ENCODE measurements at places on chromosomes 7 and 10.

GRCh38 chr10:74418285-74418872 lies 267.4 kb downstream of the ADK start:
- DNase-seq, result no peak

GRCh38 chr10:59175538-59176240 lies 754 bp upstream of the PHYHIPL start:
- no peak for DNase-seq

DNA sequence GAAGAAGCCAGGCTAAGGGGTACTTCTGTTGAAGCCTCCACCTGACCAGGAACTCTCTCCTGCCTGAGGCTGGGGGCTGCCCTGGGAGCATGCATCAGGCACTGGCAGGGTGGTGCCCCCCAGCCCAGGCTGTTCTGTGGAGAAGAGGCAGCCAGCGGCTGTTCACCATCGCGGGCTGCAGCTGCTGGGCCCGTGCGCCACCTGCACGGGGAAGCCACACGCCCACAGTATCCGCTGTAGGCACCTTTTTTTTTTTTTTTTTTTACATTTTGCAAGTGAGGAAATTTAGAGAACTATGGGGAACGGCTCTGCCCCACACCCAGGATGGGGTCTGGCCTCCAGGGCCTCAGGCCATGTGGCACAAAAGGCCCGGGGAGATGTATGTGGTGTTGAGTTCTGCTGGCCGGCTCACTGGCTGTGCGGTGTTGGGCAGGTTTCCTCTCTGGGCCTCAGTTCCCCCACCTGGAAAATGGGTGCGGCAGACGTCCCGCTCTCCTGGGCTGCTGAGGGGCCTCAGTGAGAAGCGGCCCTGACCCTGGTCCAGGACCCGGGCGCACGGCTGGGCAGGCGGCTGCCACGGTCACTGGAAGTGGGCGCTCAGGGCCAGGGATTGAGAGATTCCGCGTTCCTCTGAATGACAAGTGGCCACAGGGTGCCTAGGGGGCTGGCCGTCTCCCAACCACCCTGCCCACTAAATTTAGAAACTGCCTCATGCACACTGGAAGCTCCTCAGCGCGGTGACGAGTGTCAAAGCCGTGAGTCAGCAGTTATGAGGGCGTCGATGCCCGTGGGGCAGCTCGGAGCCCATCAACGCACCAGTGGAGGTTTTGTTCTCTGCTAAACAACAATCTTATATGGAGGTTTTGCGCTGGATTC lies 8.8 kb upstream of the INTS1 start:
- DNase-seq, result peak; percentile 69

DNA sequence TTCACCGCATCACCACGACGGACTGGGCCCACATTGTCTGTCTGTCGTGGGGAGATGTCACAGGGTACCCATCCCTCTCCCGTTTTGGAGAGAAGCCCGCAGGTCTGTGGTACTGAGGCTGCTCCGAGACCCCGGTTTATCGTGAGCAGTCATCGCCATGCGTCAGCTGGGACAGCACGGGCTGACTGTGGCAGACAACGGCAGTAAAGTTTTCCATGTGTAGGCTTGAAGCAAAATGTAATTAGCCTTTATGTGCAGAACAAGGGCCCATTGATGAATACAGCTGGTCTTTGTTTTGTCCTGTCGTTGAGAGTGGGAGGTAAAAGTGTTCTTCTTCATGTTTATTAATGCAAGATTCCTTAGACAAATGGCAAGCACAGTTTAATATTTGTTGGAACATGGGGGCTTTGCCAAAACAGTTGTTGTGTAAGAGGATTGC lies 167.4 kb upstream of the SH2B2 start:
- DNase-seq, result no peak

GRCh38 chr7:20964281-20964918 lies 177.7 kb upstream of the SP8 start:
- DNase-seq, result no peak

- DNase-seq, result no peak
These were observed 21.1 kb downstream of the TMEM270 start for GRCh38 chr7:73882047-73882402.

DNA sequence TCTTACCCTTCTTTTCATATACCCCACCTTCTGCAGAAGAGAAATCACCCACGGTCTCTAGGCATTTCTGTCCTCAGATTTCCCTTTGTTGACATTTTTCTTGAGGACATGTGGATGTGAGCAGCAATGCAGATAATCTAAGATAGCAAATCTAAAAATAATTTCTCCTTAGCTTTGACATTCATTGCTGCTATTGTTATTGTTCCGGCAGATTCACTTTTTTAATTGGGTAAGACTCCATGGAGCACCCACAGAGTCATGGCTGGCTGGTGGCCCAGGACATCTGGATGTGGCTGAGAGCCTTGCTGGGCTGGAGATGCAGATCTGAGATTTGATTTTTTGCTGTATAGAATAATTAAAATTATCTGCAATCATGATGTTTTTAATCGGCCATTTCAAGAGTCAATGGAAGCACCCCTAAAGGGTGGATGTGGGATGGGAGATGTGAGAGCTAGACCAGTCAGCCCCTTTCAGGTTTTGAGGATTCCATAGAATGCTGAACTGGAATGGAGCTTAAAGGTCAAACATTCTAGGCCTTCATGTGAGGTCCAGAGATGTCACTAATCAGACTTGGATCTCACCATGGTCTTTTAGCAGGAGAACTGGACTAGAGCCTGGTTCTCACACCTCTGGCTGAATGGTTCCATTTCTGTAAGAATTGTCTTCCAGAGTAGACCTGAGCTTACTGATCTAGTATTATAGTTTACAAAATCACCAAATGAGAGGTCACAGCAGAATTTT lies 37.5 kb downstream of the TAS2R41 start:
- DNase-seq, result no peak

DNA sequence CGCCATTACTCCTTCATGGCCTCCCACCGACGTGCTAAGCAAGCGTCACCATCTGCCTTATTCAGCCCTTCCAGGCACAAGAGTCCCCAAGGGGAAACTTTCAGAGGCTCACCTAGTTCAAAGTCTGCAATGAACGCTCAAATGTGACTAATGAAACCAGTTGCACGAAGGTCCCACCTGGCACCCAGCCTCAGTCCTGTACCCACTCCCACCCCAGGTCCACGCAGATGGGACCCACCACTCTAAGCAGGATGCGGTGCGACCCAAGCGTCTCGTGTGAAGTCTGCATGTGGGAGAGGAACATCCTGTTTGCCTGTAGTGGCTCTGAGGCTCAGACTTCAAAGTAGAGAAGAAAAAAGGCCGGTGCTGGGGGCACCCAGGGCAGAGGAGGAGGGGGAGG lies 40.3 kb downstream of the RGS10 start:
- DNase-seq, result peak; percentile 95

- DNase-seq, result no peak
These were observed 227.8 kb downstream of the DNAJB6 start for GRCh38 chr7:157564517-157565177.

GRCh38 chr7:69937097-69937496 lies 338.8 kb downstream of the AUTS2 start:
- no peak for DNase-seq

GRCh38 chr10:97534746-97535367 lies 36.1 kb downstream of the UBTD1 start:
- peak; percentile 41 for DNase-seq

- DNase-seq, result no peak
These were observed 411.4 kb downstream of the PAXIP1 start for GRCh38 chr7:154591544-154591943.

DNA sequence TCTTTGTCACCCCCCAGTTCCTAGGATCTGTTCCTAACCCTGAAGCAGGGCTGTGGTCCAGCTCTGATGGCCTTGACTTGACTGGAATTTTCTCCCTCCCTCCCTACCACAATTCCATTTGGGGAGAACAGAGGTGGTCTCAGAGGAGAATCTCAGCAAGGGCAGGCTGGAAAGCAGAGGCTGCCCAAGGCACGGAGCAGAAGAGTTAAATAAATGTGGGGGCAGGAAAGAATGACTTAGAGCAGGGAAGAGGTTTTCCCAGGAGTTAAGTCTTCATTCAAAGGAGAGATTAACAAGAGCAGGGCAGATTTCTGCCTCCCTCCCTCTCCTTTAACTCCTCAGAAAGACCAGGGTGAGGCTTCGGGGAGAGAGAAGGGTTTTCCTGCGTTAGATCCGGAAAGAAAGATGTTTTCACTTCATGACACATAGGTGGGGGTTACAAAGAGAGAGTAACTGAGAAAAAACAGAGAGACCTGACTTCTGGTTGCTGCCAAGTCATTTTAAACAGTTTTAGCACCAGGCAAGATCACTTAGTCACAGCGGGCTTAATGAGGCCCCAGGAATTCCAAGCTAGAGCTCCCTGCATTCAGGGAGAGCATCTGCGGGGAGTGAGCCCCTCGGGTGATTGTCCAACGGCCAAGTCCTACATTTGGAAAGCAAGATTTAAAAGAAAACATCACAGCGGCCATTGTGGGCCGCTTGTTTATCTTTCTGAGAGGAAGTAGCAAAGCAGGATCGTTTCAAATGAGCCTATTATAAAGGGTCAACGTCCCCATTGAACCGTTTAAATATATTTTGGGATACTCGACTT lies 78.7 kb downstream of the ARHGAP22 start:
- DNase-seq, result no peak

DNA sequence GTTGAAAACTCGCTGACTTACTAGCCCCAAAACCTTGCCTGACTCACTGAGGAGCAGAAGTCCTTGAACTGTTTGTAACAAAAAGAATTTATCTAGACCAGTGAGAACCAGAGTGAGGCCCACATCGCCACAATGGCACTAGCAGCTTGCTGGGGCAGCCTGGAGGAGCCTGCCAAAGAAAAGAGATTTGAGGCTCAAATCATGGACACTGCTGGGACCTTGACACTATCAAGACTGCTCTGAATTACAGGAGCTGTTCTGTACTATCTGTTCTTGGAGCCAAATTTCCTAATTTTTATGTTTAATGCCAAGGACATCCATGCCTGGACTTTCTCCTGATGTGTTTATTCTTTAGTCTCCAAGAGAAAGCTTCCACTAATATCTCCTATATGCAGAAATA lies 82.0 kb upstream of the JCAD start:
- DNase-seq, result no peak

DNA sequence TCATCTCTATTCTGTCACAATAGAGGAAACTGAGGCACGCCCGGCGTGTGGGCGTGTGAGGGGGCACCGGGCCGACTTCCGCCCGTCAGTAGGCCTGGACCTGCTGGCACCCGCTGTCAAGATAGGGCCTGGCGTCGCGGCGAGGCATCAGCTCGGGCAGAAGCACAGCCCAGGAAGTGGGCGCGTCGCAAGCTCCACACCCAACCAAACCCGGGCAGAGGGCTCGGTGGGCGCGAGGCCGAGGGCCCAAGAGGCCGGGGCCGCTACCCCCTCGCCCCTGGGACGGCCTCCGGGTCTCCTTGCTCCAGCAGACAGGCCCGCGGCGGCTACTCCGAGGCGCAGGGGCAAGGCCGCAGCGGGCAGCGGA lies 91.2 kb downstream of the SPAG6 start:
- DNase-seq, result peak; percentile 66

DNA sequence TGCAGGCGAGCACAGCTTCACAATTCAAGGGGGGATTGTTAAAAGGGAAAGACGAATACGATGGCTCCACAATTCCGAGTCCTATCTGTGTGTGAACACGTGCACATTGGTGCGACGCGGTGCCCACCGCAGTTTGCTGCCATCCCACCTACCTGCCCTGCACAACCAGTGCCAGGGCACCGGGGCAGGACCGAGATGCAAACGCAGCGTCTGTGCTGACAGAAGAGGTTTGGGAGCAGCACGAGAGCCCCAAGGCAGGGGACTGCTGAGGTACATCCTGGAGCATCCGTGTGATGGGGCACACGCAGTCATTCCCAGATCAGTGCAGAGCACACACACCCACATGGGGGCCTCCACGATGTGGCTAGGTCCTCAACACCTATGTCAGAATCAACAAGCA lies 221.3 kb downstream of the DNAJB6 start:
- DNase-seq, result no peak

GRCh38 chr10:131726076-131726880 lies 174.5 kb upstream of the PPP2R2D start:
- no peak for DNase-seq

DNA sequence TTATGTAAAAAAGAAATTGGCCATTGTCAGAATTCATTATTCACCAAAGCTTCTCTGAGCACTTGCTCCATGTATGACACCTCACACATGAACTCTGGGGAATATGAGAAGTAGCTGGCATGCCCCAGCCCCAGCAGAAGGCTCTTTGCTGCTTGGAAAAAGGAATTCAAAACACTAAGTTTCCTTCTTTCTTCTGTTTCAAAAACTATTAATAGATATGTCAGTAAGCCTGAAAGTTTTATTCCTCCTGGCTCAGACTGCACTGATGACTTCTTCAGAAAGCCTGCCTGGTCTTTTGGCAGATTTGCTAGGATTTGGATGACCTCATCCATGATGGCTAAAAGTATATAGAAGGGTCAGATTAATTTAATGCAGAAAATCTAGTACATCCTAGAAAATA lies 511.0 kb downstream of the GFRA1 start:
- no peak for DNase-seq

GRCh38 chr7:74007242-74007567 lies 20.8 kb upstream of the ELN start:
- DNase-seq, result no peak

DNA sequence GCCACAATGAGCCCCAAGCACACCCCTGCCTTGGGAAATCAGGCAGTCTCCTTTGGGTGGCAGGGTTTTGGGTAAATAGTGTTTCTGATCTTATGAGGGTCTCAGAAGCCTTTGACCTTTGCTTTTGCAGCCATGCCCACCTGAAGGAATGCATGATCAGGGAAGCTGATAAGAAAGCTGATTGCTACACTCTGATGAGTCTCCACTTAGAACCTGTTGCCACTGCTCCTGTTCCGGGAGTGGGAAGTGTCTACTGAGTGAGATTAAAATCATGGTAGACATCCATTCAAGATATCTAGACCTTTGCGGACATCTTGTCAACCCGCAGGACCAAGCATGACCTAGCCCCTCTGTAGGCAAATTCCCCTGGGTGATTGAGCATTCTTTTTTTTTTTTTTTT lies 282.6 kb downstream of the SKIDA1 start:
- DNase-seq, result no peak

GRCh38 chr10:25696013-25696708 lies 237.9 kb upstream of the MYO3A start:
- DNase-seq, result no peak

GRCh38 chr7:142376356-142376997 lies 118.6 kb upstream of the PRSS58 start:
- no peak for DNase-seq

DNA sequence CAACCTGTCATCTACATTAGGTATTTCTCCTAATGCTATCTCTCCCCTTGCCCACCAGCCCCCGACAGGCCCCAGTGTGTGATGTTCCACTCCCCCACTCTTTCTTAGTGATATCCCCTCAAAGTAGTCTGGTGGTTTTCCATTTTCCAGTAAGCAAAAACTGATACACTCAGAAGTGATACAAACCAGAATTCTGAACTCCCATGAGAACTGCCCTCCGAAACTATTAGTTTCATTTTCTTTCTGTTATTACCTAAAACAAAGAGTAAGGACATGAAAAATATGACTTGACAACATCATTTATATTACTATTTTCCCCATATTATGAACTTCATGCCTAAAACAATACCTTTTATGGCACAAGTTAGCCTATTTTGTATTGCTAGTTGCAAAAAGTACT lies 175.0 kb downstream of the OTUD1 start:
- no peak for DNase-seq

DNA sequence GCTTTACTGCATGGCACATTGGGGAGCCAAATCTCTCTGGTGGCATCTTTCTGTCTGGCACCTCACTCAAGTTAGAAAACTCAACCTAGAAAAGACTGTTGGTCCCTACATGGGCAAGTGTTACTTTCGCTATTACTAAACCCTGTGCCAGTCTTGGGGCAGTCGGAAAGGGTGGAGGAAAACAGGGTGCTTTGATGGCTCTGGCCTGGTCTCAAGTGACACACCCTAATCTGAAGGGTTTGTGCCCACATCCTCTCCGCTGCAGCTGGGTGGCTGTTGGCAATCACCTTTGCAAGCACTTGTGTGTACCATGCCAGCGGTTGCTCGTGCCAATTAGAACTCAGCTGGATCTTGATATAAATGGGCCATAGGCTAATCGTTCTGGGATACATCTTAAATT lies 159.8 kb upstream of the ITGB1 start:
- DNase-seq, result peak; percentile 73
